ENCODE measurements at places on chromosomes 1 and 21.

DNA sequence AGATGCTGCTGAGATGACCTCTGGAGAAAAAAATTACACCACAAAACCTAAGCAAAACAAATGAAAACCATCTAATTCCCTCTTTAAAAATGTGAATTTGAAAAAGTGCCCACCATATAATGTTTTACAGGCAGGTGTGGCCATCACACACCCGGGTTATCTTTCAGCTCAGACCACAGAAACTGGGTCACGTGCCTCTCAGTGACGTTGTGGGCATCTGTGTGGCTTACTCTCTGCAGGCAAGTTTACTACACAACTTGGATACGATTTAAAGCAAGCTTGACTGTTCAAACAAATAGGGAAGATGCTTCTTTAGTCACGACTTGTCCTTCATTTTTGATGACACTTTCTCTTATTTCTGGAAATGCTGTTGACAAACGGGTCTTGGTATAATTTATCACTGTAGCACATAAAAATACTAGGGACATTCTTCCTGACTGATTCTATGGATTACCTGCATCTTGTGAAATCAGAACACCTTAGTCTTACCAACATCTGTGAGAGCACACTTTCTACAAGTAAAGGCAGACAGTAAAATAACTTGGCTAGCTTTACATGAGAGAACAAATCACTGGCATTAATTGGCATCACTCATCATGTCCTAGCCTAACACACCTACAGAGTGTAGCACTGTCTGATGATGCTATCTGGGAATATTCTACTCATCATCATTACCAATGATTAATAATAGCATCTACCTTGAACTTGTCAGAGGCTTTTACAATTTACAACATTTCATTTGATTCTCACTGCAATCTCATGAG, 89.3 kb upstream of the EDEM3 start:
- DNase-seq = no peak

- DNase-seq = no peak
These were observed 391.0 kb downstream of the OMA1 start for GRCh38 chr1:58155418-58156123.

DNA sequence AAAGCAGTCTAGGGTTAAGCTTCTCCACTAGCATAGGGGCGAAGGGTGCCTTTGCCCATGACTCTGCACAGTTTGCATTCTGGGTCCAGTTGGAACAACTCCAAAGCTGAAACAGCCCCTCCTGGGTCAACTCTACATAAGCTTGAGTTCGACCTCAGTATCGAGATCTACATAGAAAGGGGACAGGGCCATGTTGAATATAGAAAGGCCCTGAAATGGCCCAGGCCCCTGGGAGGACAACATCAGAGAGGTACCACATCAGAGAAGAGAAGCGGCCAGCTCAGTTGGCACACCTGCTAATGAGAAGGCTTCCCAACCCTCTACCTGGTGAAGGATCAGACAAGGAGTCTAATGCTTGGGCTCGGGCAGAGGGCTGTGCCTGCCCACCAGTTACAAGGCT, 1.6 kb downstream of the DENND2D start:
- no peak for DNase-seq

GRCh38 chr21:23008601-23009202, 2010.5 kb downstream of the NCAM2 start:
- no peak for DNase-seq
